ENCODE measurements at places on chromosomes 12 and 14.
A peak's percentile ranks its signal among the peaks of the same experiment; 100 is the strongest.

- DNase-seq, result peak; percentile 2
Measured at GRCh38 chr12:41442896-41443295, 254.8 kb downstream of the PDZRN4 start.

GRCh38 chr14:53380052-53380866 is 227.1 kb upstream of the DDHD1 start:
- no peak for DNase-seq

DNA sequence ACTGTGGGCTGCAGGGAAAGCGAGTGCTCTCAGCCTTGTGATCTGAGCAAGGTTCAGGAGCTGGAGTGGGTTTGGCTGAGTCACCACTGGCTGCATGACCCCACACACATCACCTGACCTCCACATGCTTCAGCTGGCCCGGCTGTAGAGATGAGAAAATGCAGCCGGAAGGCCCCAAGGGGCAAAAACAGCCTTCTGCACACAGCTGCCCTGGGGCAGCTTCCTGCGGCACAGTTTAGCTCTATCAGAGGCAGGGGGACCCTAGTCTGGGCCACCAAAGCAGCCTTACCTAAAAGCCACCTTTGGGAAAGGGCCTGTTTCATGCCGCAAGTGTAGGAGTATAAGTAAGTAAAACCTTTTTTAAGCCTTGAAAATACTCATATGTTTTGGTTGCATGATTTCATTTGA is 123.3 kb downstream of the SSPN start:
- no peak for DNase-seq

GRCh38 chr12:14776236-14776961 is 26.9 kb downstream of the WBP11 start:
- peak; percentile 42 for DNase-seq

DNA sequence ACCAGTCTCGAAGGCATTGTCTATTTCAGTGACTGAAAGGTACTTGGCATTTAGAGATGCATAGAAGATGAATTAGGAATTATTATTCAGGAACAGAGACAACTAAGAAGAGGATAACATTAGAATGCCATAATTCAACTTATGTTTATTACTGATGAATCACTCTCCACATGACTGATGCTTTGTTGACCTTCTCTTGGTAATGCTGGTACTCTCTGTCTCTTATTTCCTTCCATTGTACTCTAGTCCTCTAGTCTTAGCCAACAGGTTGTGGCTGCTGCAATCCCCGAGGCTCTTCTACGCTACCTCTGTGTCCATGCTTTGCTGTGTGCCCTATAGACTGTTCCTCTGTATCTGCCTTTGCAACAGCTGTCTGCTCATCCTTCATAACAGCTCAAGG is 652.9 kb downstream of the NRXN3 start:
- DNase-seq, result no peak

GRCh38 chr12:75269209-75269608 is 59.6 kb upstream of the KCNC2 start:
- no peak for DNase-seq

DNA sequence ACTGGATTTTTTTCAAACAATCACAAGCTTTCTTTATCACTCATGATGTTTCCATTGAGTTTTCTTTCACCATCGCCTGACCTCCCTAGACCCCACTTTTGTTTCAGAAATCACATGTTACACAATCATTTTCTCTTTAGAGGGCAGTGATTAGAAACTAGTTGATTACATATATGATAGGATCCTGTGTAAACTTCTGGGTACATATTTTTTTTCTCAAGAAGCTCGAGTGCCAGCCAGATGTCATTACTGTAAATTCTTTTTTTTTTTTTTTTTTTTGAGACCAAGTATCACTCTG is 62.4 kb upstream of the PSMA6 start:
- DNase-seq, result no peak

- DNase-seq, result peak; percentile 48
Measured at GRCh38 chr14:74495356-74495755, 1.8 kb downstream of the ISCA2 start.

DNA sequence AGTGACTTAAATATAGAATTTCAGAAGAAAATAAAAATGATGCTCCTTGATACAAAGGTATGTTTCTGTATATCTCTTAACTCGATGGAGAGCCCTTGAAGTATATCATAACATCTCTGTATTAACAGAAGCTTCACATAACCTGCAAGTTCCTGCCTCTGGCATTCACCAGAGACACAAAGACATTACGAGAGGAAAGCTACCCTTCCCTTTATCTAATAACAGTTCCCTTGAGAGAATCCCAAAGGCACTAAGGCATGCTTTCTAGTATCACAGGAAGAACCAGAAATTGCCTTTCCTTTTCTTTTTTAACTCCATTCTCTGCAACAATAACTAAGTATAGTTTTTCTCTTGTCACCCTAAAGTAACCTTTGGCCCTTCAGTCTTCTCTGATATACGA is 164.5 kb downstream of the MGAT4C start:
- no peak for DNase-seq

GRCh38 chr12:131941987-131942341 is 7.8 kb upstream of the EP400 start:
- DNase-seq, result no peak

- no peak for DNase-seq
Measured at GRCh38 chr12:121190523-121191031, 19.4 kb upstream of the P2RX4 start.

DNA sequence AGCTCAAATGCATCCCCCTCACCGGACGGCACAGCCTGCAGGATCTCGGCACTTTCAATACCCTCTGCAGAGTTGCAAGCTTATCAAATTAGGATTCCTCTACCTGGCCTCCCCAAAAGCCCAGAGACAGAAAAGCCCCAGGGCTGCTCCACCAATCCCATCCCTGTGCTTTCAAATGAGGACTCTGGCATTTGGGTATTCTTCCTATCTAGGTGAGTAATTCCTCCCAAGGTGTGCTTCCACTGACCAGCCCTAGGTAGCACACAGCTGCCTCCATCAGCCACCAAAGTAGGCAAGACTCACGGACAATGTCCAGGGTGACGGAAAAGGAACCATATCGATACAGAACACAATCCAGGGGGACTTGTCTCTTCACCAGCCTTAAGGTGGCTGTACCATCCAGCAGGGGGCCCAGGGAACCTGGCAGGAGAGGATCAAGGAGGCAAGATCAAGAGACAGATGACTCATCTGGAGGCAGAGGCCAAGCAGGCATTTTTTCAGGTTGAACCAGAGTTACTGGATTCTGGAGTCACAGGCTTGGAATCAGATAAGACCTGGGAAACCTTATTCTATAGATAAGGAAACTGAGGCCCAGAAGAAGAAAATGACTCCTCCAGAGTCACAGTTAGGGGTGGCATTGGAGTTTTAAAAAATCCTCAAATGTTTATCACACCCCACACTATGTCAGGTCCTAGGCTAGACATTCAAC is 9.9 kb downstream of the PMEL start:
- DNase-seq, result peak; percentile 39

GRCh38 chr14:24241829-24242443 is 487 bp downstream of the TINF2 start:
- DNase-seq, result peak; percentile 96

DNA sequence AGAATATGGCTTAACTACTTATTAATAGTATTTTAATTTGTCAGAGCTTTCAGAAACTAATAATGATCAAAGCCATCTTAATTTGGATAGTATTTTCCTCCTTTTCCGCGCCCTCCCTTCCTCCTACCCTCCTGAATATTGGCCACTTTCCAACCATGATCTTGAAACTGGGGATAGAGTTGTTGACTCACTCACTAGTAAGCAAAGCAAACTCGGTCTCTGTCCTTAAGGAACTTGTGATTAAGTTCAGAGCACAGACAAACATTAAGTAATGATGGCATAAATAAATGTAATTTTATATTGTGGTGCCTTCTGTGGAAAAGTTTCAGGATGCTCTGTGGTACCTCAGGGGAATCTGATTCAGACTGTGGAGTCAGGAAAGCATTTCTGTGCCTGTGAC is 75.7 kb downstream of the LRRK2 start:
- DNase-seq, result no peak

DNA sequence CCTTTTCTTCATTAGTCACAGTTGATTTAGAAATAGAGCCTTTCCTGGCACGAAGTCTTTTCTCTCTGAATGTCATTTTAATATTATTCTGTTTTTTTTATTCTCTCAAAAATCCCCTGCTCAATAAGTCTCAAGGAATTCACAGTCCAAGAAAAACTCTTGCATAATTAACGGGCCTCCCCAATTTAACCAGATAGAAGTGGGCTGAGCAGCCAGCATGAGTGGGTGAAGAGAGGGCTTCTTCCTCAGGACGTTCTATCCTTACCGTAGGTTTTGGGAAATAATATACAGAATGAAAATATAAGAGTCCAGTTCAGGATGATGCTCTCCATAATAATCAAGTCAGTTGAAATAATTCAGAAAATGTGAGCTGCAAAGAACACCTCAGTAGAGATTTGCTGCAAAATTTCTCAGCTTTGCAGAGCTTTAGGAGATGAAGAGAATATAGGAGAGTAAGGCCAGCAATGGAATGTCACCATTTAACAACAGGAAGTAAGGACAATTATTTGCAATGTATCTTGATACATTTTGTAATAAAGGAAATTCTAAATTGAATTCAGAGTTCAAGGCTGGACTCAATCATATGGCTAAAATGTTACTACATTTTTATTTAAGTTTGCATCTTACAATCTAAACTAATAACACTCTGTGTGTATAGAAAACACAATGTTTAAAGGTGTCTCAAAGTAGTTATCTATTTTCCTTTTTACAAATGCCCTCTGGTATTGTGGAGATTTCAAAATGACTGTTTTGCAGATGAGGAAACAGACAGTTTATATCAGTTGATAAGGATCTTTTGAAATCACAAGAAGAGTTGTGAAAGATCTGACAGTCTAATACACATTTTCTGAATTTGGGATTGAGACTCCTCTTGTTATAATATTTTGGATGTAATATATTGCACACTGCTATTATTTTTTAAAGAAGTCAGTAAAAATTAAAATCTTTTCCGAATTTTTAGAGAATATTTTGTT is 1724.1 kb upstream of the SEL1L start:
- no peak for DNase-seq

DNA sequence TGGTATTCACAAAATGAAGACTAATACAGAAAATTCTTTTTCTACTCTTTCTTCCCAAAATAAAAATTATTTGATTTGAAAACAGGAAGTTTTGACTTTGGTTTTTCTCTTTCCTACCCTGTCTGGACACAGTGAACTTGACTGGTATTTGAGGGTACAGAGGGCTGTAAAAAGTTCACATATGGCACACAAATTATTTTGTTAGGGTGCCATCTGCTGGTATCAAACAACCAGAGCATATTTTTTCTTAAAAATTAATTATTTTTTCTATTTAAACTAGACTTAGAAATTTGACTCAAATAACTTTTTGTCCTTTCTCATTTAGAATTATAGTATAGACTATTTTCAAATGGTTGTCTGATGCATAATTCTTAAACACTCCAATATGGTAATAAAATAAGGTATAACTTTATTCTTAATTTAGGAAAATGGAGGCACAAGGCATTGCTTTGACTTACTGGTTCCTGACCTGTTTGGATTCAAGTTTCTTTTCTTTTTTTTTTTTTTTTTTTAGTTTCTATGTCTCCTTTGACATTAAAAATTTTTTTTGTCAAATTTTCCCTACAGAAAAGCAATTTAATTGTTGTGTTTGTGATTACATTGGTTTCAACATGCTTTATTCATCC is 390.6 kb downstream of the PRKD1 start:
- DNase-seq, result peak; percentile 14

DNA sequence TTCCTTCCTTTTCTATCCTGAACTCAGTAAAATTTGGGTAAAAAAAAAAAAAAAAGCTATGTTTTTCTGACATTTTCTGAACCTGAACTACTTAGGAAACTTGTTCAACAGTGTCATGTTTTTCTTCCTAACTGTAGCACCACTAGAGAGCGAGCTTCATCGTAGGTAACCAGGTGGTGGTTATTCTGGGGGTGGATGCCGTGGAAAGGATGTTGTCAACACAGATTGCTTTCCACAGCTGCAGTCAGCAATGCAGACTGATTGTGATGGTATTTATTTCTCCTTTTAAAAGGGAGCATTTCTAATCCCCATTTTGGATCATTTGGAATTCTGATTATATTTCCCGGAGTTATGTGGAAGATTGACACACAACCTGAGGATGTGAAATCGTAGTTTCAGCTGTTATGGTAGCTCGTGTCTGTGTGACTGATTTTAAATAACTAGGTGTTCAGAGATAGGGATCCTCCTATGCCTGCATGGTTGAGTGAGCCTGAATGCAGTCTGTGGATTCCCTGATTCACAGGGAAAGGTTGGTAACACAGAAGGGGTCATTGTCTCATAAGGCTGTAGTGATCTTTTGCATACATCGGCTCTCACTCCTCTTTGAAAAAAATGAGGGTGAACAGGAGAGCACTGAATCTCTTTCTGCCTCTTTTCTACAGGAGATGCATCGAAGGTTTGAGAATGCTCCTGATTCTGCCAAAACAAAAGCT is 113.2 kb downstream of the ERC1 start:
- no peak for DNase-seq

DNA sequence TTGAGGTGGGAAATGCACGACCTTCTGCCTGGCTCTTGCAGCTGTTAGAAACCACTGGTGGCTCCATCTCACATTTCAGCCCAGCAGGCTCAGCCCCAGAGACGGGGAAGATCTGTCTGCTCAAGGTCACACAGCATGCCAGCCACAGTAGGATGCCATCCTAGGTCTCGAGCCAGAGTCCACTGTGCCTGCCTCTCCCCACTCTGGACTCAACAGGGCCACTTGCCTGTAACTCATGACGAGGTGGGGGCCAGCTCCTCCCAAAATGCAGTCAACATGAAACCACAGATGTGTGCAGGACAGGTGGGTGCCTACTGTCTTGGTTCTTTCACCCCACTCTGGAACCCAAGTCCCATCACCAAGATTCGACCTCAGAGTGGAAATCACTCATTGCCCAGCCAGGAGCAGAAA is 23.2 kb downstream of the BCL11B start:
- no peak for DNase-seq

DNA sequence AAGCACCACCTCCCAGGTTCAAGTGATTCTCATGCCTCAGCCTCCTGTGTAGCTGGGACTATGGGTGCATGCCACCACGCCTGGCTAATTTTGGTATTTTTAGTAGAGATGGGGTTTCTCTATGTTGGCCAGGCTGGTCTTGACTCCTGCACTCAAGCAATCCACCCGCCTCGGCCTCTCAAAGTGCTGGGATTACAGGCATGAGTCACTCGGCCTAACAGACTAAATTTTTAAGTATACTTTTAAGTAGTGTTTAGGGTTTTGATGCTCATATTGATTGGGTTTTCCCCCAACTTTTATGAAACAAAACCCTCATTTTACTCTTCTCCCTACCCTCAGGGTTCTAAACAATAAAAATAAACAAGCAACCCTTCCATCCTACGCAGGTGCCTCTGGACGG is 5.5 kb downstream of the MYO1A start:
- DNase-seq, result no peak

GRCh38 chr12:112907415-112908157 is 824 bp downstream of the OAS1 start:
- no peak for DNase-seq

- DNase-seq, result no peak
Measured at GRCh38 chr12:39277416-39277815, 165.5 kb downstream of the KIF21A start.

GRCh38 chr12:29228474-29229157 is 79.5 kb downstream of the FAR2 start:
- no peak for DNase-seq
